Stimulated activated CD4-positive, alpha-beta T cell treated with anti-CD3 and anti-CD28 coated beads, Interleukin-12 subunit alpha, Interleukin-12 subunit beta, amount 100 ng/mL, for 24 hours (primary cell): ENCODE measurements at places on chromosomes 11 and 22.

- no peak for DNase-seq
Measured at GRCh38 chr22:30382340-30382739, 4.9 kb downstream of the RNF215 start.

- DNase-seq: no peak
Measured at GRCh38 chr11:64131683-64132190, 34.2 kb downstream of the MACROD1 start.

DNA sequence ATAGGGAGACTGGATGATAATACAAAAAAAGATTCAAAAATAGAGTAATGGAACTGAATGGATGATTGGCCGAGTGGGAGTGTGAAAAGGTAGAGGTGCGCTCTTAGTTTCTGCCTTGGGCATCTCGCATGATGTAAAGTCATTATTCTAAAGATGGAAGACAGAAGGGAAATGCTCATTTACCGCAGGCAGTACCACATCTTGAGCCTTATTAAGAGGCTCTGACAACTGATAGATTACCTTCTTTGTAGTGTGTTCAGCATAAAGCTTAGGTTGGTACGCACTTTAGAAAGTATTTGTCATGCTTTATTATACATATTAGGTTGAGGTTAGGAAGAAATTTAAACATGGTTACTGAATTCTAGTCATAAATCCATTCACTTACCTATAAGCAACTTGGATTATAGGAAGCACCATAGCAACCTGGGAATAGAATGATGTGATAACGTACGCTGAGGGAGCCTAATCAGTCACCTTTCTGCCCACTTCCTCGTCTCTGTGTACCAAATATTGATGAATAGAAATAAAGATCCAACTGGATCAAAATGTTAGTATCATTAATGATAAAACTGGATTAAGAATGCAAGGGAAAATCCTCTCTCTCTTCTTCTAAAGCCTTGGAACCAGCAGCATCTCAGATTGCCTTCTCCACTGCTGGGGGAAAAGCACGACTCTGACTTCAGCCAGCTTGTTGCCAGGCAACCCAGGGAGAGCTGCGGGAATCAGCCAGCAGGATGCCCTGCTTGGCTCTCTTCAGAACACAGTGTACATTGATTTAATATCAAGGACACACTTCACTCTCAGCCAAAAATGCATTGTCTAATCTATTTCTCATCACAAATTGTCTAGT lies 29.0 kb upstream of the VWA5A start:
- no peak for DNase-seq

DNA sequence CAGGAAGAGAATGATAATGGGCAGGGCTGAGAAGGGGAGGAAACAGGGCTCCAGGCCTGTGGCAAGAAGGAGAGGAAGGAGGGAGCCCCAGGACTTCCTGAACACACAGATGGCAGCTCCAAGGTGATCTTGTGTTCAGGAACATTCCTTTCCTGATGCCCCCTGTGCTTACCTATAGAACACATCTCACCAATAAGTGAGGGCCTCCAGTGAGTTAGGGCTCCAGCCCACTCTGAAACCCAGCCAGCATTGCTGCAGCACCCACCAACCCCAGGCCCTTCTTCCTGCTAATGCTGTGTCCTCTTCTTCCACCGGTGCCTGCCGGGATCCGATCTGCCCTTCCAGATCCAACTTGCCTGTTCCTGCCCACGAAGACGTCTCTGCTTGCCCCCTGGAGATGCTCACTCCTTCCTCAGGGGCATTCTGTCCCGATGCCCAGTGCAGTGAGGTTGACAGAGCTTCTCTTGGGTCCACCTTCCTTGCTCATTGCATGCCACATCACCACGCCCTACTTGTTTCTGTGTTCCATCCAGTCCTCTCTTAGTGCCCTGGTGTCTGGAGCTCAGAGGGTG lies 17.4 kb downstream of the ANKK1 start:
- no peak for DNase-seq

DNA sequence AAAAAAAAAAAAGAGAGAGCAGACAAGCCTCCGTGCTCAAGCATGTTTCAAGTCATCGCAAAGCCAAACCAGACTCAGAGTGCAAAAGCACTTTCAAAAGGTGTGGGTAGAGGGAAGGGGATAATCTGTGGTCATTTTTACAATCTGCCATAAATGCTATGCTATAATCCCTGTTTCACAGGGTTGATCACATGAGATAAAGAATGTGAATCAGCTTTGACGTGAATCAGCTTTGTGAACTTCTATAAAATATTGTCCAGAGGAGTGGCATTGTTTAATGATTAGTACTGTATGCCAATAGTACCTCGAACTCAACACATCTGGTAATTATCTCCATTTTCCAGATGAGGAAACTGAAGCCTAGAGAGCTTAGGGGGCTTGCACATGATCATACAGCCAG lies 20.0 kb upstream of the POLD3 start:
- DNase-seq: no peak

DNA sequence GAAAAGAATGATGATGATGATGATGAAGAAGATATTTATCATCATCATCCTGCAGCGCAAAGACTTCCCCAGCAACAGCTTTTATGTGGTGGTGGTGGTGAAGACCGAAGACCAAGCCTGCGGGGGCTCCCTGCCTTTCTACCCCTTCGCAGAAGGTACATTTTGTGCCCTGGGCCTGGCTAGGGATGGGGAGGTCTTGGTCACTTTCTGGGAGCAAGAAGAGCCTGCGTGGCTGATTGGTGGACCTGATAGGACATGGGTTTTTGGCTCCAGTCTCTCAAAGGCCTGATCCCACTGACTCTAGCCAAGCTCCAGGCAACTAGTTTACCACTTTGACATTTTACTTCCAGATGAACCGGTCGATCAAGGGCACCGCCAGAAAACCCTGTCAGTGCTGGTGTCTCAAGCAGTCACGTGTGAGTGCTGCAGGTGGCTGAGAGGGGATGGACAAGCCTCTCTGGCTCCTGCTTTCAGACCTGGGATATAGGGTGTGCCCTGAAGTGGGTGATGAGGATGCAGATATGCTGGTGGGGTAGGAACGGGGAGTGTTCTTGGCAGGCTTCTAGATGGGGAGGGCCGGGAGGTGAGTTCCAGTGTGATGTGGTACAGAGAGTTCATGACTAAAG lies 5.3 kb downstream of the SIDT2 start:
- no peak for DNase-seq

GRCh38 chr11:116481126-116481675 lies 291.6 kb downstream of the BUD13 start:
- no peak for DNase-seq

DNA sequence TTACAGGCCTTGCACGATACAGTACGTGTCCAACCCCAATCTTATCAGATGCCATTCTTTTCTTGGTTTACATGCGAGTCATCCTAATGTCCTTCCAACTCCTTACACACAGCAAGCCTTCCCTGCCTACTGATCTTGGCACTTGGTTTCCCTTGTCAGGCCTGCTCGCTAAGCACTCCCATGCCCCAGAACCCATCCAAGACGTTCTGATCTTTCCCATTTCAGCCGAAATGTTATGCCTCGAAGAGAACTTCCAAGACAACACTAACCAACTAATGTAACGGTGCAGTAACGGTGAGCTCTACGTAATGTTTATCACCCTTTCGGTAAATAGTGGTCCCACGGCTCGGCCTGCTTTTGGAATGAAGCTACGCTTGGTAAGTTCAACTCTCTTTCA lies 521 bp downstream of the PES1 start:
- no peak for DNase-seq

DNA sequence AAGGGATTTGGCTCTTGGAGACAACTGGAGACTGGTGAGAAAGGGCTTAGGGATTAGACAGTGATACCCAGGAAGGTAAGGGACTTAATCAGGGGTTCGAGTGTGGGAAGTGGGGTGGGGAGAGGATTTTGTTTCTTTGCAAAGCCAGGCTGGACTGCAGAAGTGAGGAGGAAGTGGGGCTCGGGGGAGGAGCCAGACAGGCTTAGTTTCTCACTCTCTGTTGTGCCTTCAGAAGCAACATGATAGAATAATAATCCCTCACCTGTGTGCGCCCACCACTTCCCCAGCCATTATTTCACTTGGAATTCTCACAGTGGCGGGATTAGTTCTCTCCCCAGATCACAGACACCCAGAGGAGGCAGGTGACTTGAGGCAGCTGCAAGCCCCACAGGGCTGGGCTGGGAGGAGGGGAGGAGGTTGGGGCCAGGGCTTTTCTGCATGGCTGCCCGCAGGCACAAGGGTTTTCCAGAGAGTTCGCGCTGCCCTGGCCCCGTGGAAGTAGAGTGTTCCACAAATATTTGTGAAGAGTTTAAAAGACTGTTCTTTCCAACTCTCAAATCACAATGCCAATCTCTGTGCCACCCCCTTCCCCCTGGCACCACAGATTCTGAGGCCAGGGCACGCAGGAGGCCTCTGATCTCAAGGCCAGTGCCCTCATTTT lies 4.0 kb upstream of the SEC14L2 start:
- DNase-seq: no peak

GRCh38 chr11:128551611-128552335 lies 35.6 kb downstream of the ETS1 start:
- DNase-seq: no peak

GRCh38 chr11:10454878-10455631 lies at the start of gene AMPD3:
Gene AMPD3 (plus strand): TSS chr11:10455264. CDS start chr11:10461520, 6,256 bp downstream.
- no peak for DNase-seq

DNA sequence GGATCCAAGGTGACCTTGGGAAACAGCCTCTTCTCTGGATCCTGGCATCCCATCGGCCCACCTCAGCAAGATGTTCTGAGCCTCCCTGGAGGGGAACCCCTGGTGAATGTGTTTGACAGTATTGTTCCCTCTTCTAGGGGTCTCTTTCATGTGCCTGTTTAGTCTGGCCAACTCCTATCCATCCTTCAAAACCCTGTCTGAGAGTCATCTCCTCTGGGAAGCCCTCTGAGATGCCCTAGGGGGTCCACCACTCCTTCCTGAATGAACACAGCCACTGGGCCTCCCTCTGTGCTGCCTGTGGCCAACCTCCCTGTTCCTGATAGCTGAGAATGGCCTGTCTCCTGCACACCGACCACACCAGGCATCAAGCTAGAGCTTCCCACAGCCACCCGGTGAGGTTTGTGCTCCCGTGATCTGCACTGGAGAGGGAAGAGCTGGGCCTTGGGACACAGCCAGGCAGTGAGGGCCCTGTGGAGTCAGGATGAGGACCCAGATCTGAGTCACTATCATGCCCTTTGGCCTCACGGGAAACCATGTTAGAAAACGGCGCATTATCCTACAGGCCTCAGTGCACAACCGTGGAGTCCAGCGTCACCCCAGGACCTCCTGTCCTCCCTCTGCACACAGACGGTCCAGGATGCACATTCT lies 8.8 kb downstream of the WNT7B start:
- DNase-seq: no peak

GRCh38 chr11:96393753-96394348 lies 4.0 kb downstream of the JRKL start:
- no peak for DNase-seq

- DNase-seq: no peak
Measured at GRCh38 chr22:30718491-30718890, 23.8 kb downstream of the OSBP2 start.

GRCh38 chr11:16226245-16226644 lies 130.1 kb downstream of the SOX6 start:
- DNase-seq: no peak

GRCh38 chr11:90426442-90426841 lies 203.6 kb upstream of the CHORDC1 start:
- DNase-seq: no peak

- DNase-seq: no peak
Measured at GRCh38 chr11:30608534-30608933, 22.4 kb upstream of the MPPED2 start.

- DNase-seq: no peak
Measured at GRCh38 chr11:78420255-78420764, 2.7 kb upstream of the GAB2 start.

DNA sequence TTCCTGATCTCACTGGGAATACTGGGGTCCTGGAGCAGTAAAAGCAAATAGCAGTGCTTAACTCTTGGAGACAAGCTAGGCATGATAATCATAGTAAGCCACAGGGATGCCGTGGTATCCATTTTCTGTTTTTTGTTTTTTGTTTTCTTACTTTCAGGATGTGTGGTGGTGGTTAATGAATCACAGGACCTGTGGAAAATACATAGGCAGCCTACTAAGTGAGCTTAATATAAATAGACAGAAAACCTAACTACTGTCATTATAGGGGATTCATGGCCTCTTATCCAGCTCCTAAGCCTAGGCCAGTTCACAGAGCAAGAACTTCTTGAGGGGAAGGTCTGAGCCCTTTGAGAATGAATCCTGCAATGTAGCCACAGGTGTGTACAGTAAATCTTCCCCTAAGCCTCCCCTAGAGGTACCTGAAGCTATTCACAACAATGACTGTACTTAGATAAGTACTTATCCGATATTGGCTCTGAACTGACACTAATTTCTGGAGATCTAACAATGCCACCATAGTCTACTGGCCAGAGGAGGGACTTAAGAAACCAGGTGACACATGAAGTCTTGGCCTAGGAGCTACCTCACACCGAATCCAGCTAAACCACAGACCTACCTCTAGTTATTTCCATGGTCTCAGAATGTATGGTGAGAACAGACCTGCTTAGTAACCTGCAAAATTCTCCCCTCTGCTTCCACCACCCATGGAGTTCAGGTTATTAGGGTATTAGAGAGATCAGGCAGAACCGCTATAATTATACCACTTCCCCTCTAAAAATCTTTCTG lies 83.6 kb downstream of the ENTHD1 start:
- DNase-seq: no peak

DNA sequence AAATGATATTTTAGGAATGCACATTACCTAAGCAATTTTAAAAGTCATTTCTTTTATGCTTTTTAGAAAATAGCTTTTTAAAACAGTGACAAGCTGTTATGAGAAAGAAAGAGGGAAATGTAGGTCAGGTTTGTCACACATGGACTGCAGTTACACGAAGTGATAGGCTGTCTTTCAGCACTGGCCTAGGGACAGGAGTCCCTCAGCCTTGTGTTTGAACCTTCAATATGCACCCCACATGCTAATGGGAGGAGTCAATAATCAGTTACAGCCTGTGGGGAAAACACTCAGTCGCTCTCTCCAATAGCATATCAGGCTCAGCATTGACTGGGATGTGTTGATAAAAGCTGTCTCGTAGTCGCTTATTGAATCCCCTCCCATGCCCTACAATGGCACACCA lies 45.8 kb downstream of the DNAJC24 start:
- no peak for DNase-seq

- no peak for DNase-seq
Measured at GRCh38 chr11:59152312-59152951, 9.8 kb downstream of the FAM111A start.

DNA sequence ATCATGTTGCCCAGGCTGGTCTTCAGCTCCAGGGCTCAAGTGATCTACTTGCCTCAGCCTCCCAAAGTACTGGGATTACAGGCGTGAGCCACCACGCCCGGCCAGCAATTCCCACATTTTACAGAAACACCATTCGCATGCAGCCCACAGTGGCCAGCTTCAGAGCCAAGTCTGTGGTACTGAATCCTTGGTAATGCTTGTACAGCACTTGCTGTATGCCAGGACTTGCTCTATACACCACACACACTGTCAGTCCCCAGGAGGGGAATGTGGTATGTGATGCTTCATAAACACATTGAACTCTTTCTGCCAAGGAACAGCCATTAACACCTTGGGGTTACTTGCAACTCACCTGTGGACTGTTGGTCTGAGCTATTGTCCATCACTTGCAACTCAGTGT lies 119.4 kb downstream of the MED15 start:
- DNase-seq: no peak

- DNase-seq: no peak
Measured at GRCh38 chr11:33534575-33534974, 166.1 kb downstream of the C11orf91 start.
